ENCODE measurements at places on chromosomes 3 and 15.

GRCh38 chr3:16266714-16267113 lies 1.7 kb downstream of the OXNAD1 start:
- no peak for DNase-seq

GRCh38 chr15:22980189-22981050 lies at the start of gene CYFIP1:
Gene CYFIP1 (minus strand): TSS chr15:22980368. CDS start chr15:22947285, 33,083 bp downstream.
- DNase-seq, result peak; percentile 4

DNA sequence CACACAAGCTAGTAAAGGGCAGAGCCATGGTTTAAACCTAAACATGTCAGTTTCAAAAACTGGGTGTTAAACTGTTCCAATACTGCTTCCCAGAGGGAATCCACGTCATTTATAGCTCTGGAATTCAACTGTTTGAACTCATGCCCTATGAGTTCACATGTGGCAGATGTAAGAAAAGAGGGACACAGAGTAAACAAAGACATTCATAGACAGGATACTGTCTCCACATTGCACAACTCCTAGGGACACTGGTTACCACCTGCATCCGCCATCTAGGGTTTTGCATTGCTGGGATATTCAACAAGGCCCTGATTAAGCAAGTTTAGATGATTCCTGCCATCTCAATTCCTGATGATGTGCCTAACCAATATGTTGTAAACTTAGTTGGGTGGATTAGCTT lies 134.1 kb upstream of the COL8A1 start:
- DNase-seq, result no peak

- no peak for DNase-seq
Observed at GRCh38 chr3:15458212-15458780, 30.9 kb downstream of the EAF1 start.

- no peak for DNase-seq
Observed at GRCh38 chr3:182268711-182269110, 524.6 kb upstream of the ATP11B start.

DNA sequence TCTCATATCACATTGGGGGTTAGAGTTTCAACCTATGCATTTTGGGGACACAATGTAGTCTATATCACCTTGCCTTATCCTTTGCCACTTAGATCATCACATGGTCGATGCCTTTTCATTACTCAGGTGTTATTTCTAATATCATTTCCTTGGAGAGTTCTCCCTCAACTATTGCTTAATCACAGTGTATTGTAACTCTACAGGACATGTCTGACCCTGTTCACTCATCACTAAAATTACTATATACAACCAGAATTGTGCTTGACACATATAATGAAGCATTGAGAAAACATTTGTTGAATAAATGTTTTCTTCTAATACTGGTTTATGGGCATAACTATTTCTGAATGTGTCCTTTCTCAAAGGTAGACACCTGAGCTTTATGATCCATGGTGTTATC lies 207.4 kb downstream of the EPHA6 start:
- no peak for DNase-seq

- DNase-seq, result no peak
Observed at GRCh38 chr3:155608228-155608920, 136.5 kb downstream of the PLCH1 start.

DNA sequence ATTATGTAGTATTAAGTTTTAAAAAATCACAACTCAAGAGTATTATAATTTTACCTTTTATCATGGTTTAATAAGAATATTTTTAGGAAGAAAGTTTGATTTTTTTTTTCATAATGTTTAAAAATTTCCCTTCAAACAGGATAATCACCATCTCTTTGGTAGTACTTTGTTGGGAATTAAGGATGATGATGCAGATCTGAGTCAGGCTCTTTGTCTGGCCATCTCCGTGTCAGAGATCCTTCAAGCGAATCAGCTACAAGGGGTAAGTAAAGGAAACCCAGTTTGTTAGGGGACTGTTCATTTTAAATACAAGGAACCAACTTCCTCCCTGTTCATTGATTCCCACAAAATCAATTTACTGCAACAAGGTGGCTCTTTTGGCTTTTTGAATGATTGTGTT lies 36.8 kb upstream of the NIT2 start:
- no peak for DNase-seq

GRCh38 chr3:195034101-195034500 lies 236.9 kb downstream of the XXYLT1 start:
- DNase-seq, result no peak

DNA sequence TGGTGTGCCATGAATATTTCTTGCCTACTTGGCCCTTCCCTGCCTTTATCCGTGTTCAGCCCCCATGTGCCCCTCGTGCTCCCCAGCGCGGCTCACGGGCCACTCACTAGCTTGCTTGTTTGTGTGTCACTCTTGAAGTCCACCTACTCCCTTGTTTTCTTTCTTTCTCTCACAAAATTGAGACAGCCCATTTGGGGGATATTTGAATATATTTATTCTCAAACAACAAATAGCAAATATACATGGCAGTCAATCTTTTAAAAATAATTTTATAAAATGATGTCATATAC lies 82.2 kb downstream of the PLXNA1 start:
- DNase-seq, result no peak

GRCh38 chr3:65483480-65483879 lies 555.2 kb downstream of the MAGI1 start:
- no peak for DNase-seq

GRCh38 chr3:58022490-58022889 lies 14.3 kb downstream of the FLNB start:
- DNase-seq, result no peak

DNA sequence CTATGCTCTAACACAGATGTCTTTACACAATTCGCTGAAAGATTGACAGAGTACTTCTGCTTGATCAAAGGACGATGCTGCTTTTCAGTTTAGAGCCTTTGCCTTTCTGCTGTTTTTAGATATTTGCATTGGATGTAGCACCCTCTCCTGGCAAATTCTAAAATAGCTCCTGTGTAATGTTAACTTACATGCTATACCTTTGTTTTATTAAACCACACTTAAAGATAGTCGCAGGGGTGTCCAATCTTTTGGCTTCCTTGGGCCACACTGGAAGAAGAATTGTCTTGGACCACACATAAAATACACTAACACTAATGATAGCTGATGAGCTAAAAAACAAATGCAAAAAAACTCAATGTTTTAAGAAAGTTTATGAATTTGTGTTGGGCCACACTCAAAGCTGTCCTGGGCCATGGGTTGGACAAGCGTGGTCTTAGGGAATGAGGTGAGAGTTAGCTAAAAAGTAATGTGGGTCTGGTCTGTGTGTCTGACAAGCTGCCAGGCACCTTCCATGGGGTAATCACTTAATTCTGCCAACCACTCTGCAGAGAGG lies 62.9 kb downstream of the ATG7 start:
- DNase-seq, result peak; percentile 69

GRCh38 chr15:64459066-64459781 lies 1.2 kb upstream of the ZNF609 start:
- DNase-seq, result no peak

GRCh38 chr3:22969276-22969675 lies 233.9 kb upstream of the UBE2E2 start:
- no peak for DNase-seq

DNA sequence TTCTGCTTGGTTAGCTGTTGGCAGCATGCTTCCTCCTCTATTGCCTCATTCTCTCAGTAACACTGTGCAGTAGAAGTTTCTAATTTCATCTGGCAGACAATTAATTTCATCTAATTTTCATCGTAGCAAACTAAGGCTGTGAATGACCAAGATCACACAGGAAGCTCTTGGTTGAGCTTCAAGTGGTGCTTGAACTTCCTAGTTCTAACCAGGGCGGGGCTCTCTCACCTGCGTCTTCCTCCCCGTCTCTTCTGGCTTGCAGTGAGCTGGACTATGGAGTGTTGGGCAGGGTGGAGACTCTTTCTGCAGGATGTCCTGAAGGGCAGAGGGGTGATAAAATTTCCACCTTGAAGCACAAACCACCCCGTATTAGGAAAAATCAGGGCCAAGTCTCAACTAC lies 2.0 kb upstream of the IL16 start:
- no peak for DNase-seq

GRCh38 chr15:68821190-68821840 lies 620 bp upstream of the ANP32A start:
- no peak for DNase-seq

GRCh38 chr3:52856666-52857065 lies 21.8 kb upstream of the MUSTN1 start:
- no peak for DNase-seq

- DNase-seq, result no peak
Observed at GRCh38 chr15:46278486-46279090, 643.8 kb downstream of the SQOR start.

DNA sequence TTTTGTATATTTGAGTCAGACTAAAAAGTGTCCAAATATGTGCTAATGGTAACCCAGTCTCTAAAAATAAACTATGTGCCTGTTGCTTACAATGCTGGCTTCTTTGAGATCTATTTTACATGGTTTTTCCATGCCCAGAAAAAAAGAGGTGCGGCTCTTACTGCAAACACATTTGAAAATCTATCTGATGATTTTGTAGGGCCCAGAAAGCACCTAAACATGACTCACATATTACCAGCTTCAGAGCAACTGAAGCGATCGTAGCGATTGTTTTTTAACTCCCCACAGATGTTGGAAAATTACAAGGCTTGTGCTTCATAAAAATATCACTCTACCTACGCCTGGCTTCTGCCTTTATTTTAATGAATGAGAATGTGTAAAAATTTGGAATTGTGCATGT lies 53.5 kb downstream of the SUCNR1 start:
- DNase-seq, result no peak

GRCh38 chr3:28667646-28668621 lies 319.3 kb upstream of the AZI2 start:
- peak; percentile 40 for DNase-seq

All from CD4-positive, alpha-beta T cell treated with Interleukin-4 for 4 hours (primary cell).